ENCODE measurements at places on chromosomes 3 and 15.

GRCh38 chr3:20310629-20311028 lies 124.6 kb upstream of the SGO1 start:
- no peak for DNase-seq

GRCh38 chr3:133956353-133956752 lies 60.7 kb upstream of the RAB6B start:
- DNase-seq: no peak

DNA sequence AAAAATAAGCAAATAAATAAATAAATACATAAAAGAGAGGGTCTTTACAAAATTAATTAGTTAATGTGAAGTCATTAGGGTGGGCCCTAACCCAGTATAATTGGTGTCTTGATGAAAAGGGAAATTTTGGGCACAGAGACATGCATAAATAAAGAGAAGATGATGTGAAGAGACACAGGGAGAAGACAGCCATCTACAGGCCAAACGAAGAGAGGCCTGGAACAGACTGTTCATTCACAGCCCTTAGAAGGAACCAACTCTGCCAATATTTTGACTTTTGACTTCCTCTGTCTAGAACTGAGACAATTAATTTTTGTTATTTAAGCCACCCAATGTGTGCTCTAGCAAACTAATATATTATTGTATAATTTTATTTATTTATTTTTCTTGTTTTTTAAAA lies 29.6 kb upstream of the SELENOK start:
- DNase-seq: peak; percentile 24

GRCh38 chr3:44712455-44713075 lies at the start of gene ZNF502:
Gene ZNF502, plus strand, starts transcription at chr3:44712660. Its CDS starts 7,602 bp downstream, at chr3:44720262.
- peak; percentile 25 for DNase-seq

- no peak for DNase-seq
These were observed 580.0 kb downstream of the ZNF385D start for GRCh38 chr3:21170964-21171363.

GRCh38 chr15:73125219-73125618 lies 73.0 kb downstream of the NEO1 start:
- no peak for DNase-seq

- DNase-seq: no peak
These were observed 124.8 kb downstream of the VPS13C start for GRCh38 chr15:61935493-61935892.

- DNase-seq: no peak
These were observed 269.2 kb upstream of the LRTM1 start for GRCh38 chr3:55197021-55197420.

DNA sequence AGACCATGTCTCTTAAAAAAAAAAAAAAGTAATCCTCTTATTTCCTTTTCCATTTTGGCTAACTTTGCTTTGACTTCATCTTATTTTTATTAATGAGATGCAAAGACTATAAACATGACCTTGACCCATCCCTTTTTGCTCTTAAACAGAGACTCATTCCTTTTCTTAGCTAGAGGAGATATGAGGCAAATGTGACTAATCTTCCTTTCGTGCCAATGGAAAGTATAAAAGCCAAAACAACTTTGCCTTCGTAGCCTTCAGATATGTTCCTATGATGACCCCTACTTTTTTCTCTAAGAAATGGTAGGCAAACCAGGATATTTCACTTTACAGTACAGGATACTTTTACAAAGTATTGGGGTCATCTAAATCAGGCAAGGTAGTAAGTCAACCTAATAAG lies 36.9 kb upstream of the GOLGB1 start:
- DNase-seq: no peak

- DNase-seq: no peak
These were observed 378.3 kb downstream of the CNTN4 start for GRCh38 chr3:2476996-2477395.

All from GM10248 (cell line).